ENCODE measurements at places on chromosomes 11 and 22. TPM values are rescaled to one million over a fixed set of nuclear protein-coding genes. Genes with fewer than 3 reads are reported as not detected.

DAGLA gene
- total RNA-seq, result 0.18 TPM

KRTAP5-8 gene
- total RNA-seq, result not detected

OR4A5 gene
- total RNA-seq, result not detected

CRYBB2 gene
- total RNA-seq, result not detected

C11orf54 gene
- 5.7 TPM for total RNA-seq

SCARF2 gene
- total RNA-seq, result 0.14 TPM

ELFN2 gene
- total RNA-seq, result 0.95 TPM

YPEL4 gene
- total RNA-seq, result not detected

PPFIA1 gene
- 32.2 TPM for total RNA-seq

APLNR gene
- not detected for total RNA-seq

ANGPTL5 gene
- not detected for total RNA-seq

OR5P2 gene
- total RNA-seq, result 0.07 TPM

Measured in foreskin keratinocyte (primary cell).